ENCODE measurements at places on chromosomes 16 and 17.
A peak's percentile ranks its signal among the peaks of the same experiment; 100 is the strongest.

DNA sequence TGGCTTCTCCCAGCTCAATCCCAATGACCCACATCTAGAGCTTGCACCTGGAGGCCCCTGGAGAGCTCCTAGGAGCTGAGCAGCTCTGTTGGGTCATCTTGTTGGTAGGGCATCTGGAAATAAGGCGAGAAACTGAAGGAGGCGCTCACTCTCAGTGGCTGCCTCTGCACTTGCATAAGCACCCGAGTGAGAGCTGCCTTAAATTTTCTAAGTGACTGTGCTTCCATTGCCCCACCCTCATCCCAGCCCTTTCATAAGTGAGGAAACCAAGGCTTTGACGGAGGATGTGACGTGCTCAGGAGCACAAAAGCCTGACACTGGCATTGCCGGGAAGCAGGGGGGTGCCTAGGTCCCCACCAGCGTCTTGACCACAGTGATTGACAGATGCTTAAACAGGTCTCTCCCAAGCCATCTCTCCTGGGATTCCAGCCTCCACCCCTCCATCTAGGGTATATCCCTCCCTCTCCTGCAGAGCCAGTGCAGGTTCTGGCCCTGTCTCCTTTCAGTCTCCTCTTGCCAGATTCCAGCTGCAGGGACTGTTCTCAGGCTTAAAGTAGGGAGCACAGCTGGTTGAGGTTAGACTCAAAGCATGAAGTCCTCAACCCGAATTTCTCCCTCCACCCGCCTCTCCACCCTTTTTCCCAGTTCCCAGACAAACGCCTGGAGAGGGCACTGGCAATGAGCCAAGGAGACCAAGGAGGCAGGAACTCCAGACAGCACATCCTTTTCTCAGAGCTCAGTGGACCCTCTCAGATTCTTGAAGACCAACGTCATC, 113.7 kb downstream of the IRX5 start:
- DNase-seq = no peak

DNA sequence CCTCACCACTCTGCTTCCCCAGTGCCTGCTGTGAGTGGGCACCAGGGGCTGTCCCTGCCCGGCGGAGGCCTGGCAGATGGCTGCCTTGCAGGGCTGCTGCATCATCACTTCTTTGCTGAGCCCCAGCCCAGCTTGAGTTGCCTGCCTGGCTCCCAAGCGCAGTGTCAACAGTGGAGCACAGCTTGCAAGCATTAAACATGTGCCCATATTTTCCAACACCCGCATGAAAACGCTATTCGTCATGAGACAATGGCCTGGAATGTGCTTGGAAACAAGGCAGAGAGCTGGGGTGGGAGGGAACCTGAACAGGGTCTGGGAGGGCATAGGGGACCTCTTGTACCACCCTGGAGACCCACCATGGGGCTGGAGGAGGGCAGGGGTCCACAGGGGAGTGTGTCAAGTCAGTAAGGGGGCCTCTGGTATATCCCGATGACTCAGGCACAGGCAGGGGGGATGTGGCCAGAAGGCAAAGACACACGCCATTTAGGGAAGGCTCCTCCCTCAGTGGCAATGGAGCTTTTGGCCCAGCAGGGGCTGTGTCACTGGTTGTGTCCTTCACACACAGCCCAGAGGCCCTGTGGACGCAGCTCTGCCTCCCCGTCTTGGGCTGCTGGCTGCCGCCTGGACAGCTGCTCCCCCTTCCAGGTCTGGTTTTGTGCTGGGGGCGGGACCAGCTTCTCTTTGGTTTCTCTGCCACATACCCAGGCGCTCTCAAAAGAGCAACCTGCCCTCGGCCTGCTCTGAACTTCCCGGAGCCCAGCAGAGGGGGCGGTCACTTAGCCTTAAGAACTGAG, 17.4 kb upstream of the MTSS2 start:
- DNase-seq = no peak

GRCh38 chr17:78257810-78258322, 26.4 kb downstream of the TMEM235 start:
- DNase-seq = peak; percentile 69

DNA sequence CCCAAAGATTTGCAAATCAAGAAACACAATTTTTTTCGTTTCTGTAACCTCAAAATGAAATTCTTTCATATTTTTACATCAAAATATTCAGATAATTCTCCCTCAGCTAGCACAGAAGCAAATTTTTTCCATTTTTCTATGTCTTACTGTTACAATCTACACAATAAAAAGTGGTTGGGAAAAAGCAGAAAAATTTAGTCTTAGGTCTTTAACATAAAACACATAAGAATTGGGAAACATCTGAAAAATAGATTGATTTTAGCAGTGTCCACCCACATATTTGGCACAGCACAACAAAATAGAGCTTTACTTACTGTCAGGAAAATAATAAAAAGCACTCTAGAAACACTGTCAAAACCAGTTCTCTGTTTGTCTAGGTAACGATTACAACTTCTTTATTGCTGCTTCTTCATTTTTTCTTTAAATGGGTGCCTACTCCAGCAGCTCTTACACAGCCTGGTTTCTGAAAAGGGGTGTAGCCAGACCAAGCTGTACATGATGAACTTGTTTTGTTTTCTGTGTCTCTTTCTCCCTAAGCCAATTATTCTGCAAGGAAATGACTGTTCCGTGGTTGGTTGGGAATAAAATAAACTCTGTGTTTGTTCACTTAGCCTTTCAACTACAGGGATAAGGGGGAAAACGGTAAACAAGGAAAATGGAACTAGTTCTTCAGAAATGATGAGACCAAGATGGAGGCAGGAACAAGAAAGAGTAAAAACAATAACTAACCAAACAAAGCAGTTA, at the start of gene ABCA6:
ABCA6 (minus strand) TSS at position 465 of the 744 bp plus-strand sequence. CDS start 1,192 bp downstream, outside the sequence.
- DNase-seq = peak; percentile 13

DNA sequence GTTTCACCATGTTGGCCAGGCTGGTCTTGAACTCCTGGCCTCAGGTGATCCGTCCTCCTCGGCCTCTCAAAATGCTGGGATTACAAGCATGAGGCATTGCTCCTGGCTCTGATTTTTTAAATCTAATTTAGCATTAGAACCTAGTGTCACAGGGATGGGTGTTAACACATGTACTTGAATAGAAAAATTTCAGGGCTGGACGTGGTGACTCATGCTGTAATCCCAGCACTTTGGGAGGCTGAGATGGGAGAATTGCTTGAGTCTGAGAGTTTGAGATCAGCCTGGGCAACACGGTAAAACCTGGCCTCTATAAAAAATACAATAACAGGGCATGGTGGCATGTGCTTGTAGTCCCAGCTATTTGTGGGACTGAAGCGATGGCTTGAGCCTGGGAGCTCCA, 6.0 kb upstream of the RNF135 start:
- DNase-seq = no peak

- peak; percentile 33 for DNase-seq
Measured at GRCh38 chr16:58492066-58492465, 7.9 kb upstream of the NDRG4 start.

DNA sequence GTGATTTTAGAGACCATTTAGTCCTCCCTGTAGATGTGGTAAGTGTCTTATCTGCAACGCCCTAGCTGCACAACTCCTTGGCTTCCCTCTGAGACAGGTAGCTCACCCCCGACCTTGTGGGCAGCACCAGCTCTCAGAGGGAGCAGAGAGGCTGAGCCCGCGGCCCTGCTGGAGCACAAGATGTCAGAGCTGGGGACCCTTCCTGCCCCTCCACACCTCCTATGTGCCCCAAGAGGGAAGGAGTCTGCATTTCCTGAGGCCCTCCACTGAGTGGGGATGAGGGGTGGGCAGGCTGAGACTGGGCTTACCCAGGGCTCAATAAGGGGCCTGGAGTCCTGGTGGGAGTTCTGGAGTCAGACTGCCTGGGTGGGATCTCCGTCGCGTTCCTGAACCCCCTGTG, 12.2 kb upstream of the ADGRG1 start:
- no peak for DNase-seq

DNA sequence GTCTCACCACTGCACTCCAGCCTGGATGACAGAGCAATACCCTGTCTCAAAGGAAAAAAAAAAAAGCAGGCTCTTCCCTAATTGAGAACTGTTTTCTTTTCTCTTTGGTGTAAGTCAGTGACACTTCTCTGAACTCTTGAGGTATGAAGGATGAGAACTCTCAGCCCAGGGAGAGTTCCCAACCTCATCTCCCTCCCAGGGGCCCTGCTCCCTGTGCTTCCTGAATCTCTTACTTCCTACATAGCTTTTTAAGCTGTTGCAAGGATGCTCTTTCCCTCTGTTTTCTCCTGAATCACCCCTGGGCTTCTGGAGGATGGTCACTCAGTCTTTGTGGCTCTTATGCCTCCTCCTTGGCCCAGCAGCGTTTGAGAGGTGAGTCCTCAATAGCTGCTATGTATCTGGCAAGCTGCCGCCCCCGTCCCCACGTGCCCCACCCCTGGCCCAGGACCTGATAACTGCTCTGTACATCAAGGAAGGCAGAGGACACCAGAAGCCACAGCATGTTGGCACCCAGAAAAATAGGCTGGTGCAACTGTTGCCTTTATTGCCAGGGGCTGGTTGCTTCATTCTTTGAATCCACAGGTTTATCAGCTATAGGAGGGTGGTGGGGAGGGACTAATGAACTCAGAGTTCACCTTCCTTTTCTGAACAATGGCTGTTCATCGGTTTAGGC, 24.0 kb downstream of the IGF2BP1 start:
- DNase-seq = no peak

GRCh38 chr17:6853764-6854442, 22.4 kb upstream of the TEKT1 start:
- peak; percentile 53 for DNase-seq

DNA sequence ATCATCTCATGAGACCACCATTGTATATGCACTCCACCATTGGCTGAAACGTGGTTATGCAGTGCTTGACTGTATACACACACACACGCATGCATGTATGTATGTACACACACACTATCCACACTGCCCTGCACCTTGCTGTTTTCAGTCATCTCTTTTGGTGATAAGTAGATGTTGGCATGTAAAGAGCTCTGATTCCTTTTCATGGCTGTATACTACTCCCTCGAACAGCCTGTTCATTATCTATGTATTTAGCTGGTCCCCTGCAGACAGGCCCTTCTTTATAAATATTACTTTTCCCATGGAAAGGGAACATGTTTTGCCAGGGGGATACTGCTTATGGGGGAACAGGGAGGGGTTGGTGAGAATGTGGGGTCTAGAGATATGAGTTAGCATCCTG, 349.4 kb downstream of the FOXL1 start:
- DNase-seq = no peak

- DNase-seq = peak; percentile 60
Measured at GRCh38 chr16:30184891-30185682, 1.7 kb downstream of the CORO1A start.

DNA sequence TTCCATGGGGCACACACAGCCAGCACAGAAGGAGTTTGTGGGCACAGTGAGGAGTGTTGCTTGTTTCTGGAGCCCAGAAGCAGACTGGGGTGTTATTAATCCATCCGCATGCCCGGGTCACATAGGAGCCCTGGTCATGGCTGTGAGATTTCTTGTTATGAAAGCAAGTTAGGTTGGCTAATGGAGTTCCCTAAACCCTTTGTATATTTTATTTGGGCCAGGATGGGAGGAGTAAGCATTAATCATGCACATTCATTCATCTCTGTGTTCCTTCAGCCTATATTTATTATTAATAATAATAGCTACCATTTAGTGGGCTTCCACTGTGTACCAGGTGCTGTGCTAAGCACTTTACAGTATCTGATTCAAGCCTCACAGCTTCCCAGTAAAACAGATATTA, 200.6 kb upstream of the CDH5 start:
- DNase-seq = no peak

- DNase-seq = no peak
Measured at GRCh38 chr17:60151355-60151754, 1.6 kb downstream of the CA4 start.

DNA sequence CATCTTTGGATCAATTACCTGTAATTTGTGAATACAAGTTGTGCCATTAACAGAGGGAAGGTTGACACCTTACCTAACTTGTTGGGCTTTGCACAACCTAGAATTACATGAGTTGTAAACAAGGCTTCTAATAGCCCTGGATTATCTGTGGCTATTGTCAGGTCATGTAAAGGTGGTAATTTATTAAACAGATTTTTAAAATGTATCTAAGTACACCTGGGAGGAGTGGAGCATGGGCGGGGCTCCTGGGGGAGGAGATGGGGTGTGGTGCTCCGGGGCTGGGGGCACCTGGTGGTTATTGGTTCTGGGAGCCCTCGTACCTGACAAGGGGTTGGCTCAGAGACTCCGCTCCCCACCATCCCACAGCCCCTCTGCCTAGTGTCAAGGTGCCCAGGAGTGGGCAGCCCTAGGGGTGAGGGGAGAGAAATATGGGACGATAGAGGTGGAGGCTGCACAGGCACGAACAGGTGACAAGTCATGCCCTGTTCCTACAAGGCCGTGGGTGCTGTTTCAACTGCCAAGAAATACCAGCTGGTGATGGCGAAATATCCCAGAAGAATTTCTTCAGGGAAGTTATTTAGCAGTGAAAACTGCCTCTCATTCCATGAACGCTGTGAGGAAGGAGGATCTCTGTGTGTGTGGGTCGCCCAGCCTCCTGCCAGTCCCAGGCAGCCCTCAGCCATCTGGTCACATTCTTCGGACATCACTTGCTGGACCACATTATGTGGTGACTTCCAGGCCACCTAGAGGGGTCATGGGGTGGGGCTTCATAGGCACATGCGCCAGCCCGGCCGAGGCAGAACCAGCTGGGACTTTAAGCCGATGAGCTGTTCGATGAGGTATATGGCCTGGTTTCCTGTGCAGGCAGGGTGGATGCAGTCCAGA, 55.5 kb upstream of the IRX3 start:
- DNase-seq = no peak

DNA sequence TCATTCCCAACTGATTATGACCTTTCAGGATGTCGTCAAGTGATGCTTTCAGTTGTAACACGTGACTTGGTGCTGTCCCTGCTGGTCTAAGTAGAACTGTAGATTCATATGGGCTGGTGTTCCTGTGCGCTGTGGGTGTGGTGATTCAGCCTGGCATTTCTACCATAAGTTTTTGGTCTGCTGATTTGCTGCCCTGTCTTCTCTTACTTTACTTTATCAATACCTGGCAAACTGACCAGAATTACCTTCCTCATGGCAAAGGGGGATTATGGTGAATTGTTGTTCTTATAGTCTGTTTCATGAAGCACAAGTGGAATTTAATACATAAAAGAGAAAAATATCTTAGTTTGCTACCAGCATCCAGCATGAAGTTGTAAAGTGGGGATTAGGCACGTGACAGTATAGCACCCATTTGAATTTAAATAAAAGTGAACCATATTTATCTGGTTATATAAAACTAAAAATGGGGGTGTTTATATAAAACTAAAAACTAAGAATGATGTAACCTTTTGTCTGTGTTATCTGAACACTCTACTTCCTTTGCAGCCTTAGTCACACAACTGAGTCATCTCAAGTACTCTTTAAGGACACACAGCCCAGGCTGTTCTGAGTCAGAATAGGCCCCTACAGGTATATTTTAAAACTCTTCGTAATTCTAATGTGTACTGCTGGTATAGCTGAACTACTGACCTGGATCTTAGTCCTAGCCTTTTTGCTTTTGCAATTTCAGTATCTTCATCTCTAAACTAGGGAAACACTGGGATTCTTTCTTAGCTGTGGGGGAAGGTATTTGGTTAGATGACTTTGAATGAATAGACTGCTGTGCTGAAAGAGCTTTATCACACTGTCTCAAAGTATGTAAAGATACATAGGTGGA, 28.3 kb downstream of the TTC19 start:
- DNase-seq = no peak

GRCh38 chr16:55471448-55472097, 7.4 kb upstream of the MMP2 start:
- DNase-seq = no peak

GRCh38 chr17:34172390-34172918, 82.6 kb upstream of the CCL2 start:
- DNase-seq = no peak

Measured in kidney (tissue), 22 donors.